ENCODE measurements at places on chromosomes 11 and 22.
A peak's percentile ranks its signal among the peaks of the same experiment; 100 is the strongest.

- DNase-seq = no peak
Observed at GRCh38 chr11:134098566-134099184, 29.8 kb downstream of the JAM3 start.

DNA sequence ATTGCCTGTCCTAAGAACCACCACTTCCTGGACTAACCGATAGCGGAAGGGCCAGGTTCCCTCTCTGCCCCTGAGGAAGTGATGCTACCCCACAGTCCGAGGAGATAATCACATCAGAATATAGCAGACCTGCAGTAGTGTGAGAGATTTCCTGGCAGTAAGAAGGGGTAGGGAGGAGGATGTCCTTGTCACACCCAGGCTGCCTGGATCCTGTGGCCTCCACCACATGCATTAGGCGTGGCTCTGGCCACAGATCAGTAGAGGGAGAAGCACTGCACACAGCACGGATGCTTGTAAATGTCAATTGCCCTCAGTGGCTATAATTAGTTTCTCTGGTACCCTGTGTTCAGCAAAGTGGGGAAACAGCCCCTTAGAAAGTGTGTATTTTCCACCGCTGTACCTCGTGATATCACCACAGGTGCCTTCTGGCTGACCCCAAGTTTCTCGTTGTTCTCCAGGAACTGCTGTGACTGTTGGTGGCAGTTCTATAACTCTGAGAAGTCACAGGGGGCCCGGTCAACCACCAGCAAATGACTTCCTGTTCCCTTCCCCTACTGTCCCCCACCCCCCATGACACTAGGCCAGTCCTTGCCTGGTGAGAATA lies 61.8 kb downstream of the UBASH3B start:
- DNase-seq = no peak

GRCh38 chr11:9852465-9852864 lies 188.6 kb downstream of the SWAP70 start:
- no peak for DNase-seq

- DNase-seq = peak; percentile 65
Observed at GRCh38 chr11:19811380-19811779, 98.7 kb downstream of the NAV2 start.

GRCh38 chr11:59804061-59804460 lies 6.5 kb downstream of the MRPL16 start:
- DNase-seq = no peak

DNA sequence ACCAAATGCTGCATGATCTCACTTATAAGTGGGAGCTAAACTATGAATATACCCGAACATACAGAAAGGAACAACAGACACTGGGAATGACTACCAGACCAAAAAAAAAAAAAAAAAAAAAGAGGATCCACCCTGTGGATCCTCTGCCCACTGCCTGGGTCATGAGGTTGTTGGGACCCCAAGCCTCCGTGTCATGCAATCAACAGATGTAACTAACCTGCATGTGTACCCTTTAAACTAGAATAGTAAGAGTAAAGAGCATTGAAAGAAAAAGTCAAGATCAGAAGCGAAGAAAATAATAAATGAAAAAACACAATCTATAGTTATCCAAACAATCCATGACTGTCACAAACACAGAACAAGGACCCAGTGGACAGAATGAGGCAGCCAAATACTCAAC lies 109.5 kb upstream of the TOP3B start:
- DNase-seq = no peak

GRCh38 chr22:29313126-29313575 lies 2.3 kb downstream of the RASL10A start:
- DNase-seq = no peak

- DNase-seq = no peak
Observed at GRCh38 chr11:94199136-94200130, 70.8 kb downstream of the PANX1 start.

- peak; percentile 57 for DNase-seq
Observed at GRCh38 chr22:23522623-23523251, 57.4 kb downstream of the IGLL1 start.

GRCh38 chr11:19672586-19673206 lies 39.9 kb upstream of the NAV2 start:
- DNase-seq = no peak

DNA sequence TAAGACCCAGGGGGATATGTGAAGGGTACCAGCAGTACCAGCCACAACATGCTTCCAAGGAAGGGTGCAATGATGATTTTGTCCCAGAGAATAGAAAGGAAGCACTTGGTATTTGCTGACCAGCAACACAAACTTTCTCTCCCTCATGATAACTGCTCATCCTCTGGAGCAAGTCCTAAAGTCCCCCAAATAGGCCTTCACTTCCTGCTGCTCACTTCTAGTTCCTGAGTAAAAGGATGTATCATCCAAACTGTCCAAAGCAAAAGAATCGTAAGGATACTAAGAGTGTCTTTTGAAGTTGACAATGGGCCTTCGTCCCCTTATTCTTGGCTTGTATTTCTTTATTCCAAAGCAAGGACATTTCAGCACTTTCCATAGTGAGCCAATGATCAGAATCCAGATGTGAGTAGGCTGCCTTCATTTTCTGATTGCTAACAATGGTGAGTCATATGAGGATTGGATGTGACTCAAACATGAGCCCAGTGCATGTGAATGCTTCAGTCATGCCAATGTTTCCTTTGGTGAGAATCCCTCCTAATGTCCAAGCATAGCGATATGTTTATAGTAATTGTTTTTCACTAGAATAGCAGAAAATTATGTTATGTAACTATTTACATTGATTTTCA lies 243.4 kb upstream of the POU2AF2 start:
- DNase-seq = no peak

GRCh38 chr11:17148536-17148935 lies 59.2 kb downstream of the PIK3C2A start:
- no peak for DNase-seq

DNA sequence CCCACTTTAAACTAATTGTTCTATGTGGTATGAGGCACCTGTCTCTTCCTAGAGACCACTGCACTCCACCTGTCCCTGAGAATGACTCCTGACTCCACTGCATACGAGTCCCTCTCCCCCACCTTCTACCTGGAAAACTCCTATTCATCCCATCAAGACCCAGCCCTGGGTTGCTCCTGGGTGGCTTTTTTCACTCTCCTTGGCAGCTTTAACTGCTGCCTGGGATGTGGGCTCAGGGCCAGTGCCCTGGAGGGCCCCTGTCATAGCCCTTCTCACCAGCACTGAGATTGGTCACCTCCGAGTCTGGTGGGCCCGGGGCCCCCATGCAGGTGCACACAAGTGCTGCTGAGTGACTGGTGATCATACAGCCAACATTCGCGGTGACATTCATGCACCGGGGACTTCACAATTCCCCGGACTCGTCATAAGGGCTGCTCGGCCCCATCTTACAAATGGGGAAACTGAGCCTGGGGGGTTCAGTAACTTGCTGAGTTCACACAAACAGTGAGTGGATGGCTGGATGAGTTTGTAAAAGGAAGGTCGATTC lies 25.9 kb upstream of the TOLLIP start:
- no peak for DNase-seq

- DNase-seq = no peak
Observed at GRCh38 chr11:100581318-100581717, 105.8 kb upstream of the ARHGAP42 start.

GRCh38 chr11:74412733-74413359 lies 14.6 kb upstream of the PGM2L1 start:
- no peak for DNase-seq

DNA sequence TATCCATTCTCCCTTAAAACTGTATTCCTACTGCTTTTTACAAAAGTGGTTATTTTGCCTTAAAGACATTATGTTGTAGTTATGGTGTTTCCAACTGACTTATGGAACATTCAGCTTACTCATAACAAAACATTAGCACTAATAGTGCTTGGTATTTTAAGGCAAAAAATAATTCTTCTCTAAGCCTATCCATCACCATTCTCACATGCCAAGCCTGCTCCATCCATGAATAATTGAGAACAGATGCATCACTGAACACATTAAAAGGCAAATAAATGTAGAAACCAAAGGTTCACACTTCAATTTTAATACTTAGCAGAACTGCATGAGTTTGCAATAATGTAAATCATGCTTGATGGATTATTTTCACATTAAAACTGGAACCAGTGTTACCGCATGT lies 42.3 kb upstream of the DDI1 start:
- no peak for DNase-seq

GRCh38 chr11:62880803-62881578 lies at the start of gene SLC3A2:
Gene SLC3A2, plus strand, starts transcription at chr11:62880896. Its CDS starts 128 bp downstream, at chr11:62881024.
- DNase-seq = peak; percentile 83

- no peak for DNase-seq
Observed at GRCh38 chr11:94654201-94654600, 87.0 kb downstream of the PIWIL4 start.

- DNase-seq = no peak
Observed at GRCh38 chr11:38952698-38953097, 2354.7 kb upstream of the RAG2 start.

DNA sequence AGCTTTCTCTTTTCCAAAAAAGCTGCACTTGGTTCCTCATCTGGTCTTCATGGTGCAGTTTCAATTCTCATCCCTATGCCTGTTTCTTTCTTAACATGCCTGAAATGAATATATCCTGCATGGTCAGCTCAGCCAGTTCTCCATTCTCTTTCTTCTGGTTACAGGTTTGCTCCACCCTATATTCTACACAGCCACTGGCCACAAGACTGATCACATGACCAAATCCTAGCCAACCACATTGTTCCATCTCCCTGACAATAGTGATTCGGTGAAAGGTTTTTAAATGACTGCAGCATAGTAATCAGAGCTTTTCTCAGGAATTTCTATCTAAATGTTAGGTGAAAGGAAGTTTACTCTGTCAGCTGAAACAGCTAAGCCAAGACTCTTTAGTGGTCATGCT lies 891.4 kb downstream of the METTL15 start:
- DNase-seq = no peak

DNA sequence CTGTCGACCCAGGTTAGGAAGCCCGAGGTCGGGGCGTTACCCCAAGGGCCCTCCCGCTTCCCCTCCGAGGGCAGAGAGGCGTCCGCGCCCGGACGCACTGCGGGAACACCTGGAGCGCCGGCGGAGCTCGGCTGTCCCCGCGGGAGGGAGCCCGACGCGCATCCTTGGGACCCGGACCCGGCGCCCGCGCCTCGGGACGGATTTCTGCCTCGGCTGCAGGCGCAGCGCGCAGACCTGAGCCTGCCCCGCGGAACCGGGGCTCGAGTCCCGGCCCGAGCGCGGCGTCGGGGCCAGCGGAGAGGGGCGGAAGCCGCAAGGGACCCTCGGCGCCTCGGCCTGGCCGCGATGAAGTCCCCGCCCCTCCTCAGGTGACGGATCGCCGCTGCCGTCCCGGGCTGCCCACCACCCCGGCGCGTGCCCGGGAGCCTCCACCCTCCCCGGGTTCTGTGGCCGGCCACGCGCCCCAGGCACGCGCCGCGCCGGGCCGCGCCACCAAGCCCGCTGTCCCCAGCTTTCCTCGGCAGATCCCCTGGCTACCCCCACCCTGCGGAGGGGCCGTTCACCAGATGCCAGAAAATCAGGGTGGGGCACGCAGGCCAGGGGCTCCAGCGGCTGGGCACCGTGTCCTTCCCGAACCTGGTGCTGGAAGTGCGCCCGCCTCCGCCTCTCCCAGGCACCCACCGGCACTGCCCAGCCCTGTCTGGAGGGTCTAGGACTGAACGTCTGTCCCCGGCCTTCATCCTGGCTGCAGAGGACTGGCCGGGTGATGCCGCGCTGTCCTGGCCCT lies 410 bp downstream of the GLB1L3 start:
- DNase-seq = no peak

- no peak for DNase-seq
Observed at GRCh38 chr11:68966894-68967780, 13.6 kb downstream of the MRGPRD start.

- no peak for DNase-seq
Observed at GRCh38 chr11:36077886-36078685, 134.2 kb downstream of the LDLRAD3 start.
